Immature natural killer cell (primary cell): ENCODE measurements at places on chromosomes 7 and 10. TPM values are rescaled to one million over a fixed set of nuclear protein-coding genes. Genes with fewer than 3 reads are reported as not detected.

The FAM221A gene
- polyA plus RNA-seq, result 1.8 TPM

DNA sequence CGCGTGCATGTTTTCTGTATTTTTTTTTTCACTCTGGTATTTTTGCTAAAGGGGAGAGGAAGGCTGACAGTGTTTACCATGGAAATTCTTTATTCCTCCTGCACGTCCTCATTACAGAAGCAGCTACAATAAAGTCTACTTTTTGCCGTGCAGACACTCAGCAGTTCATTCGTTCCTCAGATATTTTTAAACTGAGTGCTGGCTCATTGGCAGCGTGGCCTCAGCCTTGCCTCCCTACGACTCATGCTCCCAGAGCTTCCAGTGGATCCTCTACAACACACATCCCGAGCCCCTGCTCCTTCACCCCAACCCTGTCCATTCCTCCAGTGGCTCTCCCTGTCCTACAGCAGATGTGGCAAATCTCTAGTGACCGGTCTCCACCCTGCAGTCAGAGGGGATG, 239.2 kb upstream of the ZMIZ1 start:
- DNase-seq, result no peak

GRCh38 chr7:69847921-69848612, 249.8 kb downstream of the AUTS2 start:
- no peak for DNase-seq

GRCh38 chr10:124917428-124918190, 24.3 kb upstream of the ZRANB1 start:
- DNase-seq, result peak; percentile 28

DNA sequence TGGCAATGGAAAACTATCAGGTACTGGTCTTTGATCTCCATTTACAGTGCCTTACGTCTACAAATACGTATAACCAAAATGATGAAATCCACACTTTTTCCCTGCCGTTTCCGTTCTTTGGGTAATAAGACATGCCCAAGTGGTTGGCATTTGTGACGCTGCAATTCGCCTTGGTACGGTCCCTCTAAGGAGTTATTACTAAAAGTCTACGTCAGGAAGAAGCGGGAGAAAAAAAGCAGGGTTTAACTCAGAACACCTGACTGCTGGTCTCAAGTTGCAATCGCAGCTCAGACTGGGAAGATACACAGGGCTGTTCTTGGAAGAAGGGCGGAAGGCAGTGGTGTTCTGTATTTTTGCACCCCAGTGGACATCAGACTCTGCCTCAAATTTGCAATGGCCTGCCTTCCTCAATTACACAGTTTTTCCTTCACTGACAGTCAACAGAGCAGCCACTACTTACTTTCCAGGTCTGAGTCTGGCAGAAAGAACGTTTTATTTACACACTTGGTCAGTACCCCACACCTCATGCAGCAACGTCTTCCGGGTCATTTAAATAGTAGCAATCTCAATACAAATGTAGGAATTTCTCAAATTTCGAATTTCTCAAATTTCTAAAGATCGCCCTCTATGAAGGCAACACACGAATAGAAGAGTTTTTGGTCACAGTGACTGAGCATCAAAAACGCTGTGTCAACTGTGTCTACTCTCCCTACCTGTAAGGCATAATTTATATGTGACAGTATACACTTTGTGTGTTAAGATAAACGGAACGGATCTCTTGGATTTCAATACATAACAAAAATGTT, 2.1 kb downstream of the BAIAP2L1 start:
- no peak for DNase-seq

The UNCX gene
- not detected for polyA plus RNA-seq

DNA sequence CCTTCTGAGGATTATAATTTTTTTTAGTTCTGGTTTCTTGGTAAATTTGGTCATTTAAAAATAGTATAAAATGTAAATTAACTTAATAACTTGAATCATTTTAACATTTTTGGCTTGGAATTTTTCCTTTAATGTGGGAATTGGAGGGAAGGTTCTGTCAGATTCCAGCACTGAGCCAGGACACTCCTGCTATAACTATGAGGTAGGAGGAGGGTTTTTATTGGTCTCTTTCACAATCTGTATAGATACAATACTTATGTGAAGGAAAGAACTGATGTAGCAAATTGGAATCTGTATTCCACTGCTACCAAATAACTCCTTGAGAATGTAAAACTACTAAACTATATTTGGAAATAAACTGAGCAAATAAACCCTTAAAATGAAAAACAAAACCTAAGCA, 3.2 kb downstream of the PRKG1 start:
- no peak for DNase-seq

The PODXL gene
- 0.10 TPM for polyA plus RNA-seq

GRCh38 chr7:100152404-100152803, 3.7 kb downstream of the LAMTOR4 start:
- no peak for DNase-seq

The CPEB3 gene
- polyA plus RNA-seq, result not detected

GRCh38 chr7:68155676-68156075, 1159.0 kb downstream of the TYW1 start:
- DNase-seq, result no peak

DNA sequence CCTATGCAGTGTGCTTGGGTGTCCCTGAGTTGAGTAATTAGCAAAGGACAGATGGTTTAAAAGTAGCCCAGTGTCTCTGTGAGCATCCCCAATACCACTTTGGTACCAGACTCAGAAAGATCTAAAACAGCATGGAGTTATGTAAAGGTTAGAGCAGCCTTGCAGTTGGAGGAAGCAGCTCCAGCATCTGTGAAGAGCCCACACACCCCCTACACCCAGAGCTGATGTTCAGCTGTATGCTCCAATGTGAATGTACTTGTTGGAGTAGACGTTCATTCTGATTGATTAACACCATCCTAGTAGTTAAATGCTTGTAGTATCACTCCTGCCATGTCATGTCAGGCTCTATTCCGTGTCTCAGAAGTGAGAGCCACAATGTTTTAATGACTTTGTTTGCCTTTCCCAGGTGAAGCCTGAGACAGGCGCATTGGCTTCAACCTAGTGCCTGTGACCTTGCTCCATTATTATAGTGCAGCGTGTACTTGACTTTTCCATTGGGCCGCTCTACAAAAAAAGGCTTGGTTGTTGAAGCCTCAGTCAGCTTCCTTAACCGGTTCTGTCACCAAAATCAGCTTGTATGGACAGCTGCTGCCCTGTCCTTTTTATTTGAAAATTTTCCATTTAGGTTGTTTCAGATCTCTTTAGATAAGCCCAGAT, 154.2 kb downstream of the LCOR start:
- no peak for DNase-seq

DNA sequence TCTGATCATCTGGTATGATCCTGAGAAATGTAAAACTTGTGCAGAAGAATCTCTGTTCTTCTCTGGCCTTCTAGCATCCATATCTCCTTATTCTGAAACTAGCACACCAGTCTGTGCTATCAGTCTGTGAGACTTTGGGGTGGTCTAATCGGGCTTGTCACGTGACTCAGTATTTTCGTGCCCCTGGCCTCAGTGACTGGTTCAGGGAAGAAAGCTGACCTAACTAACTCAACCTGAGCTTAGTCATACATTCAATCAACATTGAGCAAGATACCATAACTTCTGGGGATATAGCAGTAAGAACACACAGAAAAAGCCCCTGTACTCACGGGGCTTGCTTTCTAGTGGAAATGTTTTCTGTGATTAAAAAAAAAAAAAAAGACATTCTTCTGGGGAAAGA, 109.3 kb downstream of the DKK1 start:
- DNase-seq, result no peak

The KNDC1 gene
- polyA plus RNA-seq, result not detected

DNA sequence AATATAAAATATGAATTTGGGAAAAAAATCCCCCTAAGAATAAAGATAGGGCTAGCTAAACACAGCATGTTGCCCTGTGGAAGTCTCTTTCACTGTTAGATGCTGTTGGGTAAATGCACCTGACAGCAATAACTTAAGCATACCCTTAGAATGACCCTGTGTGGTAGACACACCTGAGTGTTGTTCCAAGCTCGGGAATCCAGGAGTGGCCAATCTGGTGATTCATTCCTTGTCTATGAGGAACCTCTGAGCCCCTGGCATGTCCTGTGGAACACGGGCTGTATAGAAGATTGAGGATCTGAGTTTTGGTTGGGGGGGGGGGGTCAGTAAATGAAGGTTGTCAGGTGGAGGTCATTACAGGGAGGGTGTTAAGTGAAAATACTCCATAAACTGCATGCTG, 730.0 kb upstream of the IGFBP3 start:
- DNase-seq, result no peak

The CCDC3 gene
- polyA plus RNA-seq, result not detected

GRCh38 chr7:108360058-108360800, 96.0 kb downstream of the NRCAM start:
- DNase-seq, result no peak

DNA sequence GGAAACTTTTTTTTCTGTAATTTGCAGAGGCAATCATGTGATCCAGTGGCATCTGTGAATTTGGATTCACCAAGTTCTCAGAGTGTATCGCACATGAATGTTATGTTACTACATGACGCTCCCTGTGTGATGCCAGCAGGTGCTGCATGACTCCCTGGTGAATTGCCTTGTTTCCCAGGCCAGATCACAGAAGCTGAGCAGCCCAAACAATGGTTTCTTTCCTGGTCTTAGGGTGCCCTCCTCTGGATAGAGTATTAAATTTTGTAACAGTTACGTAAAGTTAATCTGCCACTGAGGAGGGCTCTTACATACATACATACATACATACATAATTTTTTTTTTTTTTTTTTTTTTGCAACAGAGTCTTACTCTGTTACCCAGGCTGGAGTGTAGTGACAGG, 3.6 kb downstream of the ZSCAN21 start:
- DNase-seq, result peak; percentile 11
